ENCODE measurements at places on chromosomes 1 and 21.

GRCh38 chr1:228176461-228177182 lies 11.0 kb downstream of the IBA57 start:
- no peak for DNase-seq

DNA sequence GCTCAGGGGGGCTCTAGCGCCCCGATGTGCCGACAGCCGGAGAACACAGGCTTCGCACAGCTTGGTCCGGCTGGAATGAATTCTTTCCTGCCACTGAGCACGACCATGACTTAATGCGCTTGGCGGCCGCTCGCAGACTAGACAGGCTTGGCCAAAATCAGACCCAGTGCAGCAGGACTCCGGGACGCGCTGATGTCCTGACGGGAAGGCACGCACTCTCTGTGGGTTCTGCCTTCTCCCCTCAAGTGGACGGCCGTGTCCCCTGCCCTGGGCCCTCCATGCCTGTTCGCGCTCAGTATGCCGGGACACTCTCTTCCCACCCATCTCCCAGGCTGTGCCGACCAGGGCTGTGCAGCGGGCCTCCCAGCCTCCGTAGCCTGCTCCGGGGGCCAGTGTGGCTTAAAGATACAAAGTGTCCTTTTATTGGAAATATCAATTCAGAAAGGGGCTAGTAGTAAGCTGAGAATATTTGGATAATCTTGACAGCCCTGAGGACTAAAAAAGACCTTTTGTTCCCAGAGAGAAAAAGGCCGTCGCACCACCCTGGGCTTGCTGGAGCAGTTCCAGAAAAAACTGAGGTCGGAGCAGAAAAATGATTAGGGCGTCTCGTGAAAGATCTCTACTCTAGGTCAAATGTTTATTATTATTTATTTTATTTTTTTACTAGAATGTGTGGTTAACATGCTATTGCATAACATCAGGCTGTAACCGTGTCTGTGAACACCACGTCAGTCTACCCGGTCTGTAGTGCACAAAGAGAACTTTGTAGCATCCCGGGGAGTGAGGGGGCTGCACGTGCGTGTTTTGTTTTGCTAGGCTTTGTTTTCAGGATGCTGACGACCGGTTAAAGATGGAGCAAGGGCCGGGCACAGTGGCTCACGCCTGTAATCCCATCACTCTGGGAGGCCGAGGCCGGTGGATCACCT lies 88.1 kb upstream of the ARHGEF16 start:
- no peak for DNase-seq

GRCh38 chr1:17606826-17607440 lies 67.4 kb downstream of the ARHGEF10L start:
- DNase-seq = peak; percentile 75

GRCh38 chr1:2126331-2127186 lies 68.0 kb downstream of the FAAP20 start:
- DNase-seq = no peak

- no peak for DNase-seq
Observed at GRCh38 chr1:198967566-198967965, 328.7 kb downstream of the PTPRC start.

GRCh38 chr1:203655671-203656070 lies 29.0 kb downstream of the ATP2B4 start:
- DNase-seq = no peak

DNA sequence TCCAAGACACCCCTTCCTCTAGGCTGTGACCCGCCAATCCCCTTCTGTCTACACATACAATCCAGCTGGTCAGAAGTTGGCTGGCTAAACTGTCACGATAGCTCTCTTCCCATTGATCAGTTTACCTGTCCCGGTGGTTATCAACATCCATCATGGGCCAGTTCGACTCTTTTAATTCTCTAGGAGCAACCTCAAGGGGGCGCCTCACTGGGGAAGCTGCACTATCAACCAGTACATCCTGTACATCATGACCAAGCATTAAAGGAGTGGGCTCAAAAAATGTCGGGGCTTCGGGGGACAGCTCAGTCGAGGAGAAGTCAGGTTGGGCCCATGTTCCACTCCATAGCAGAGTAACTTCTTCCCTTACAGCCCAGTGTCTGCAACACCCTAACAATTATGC lies 53.2 kb upstream of the B3GALNT2 start:
- DNase-seq = no peak

- DNase-seq = no peak
Observed at GRCh38 chr1:81407000-81407821, 393.5 kb upstream of the ADGRL2 start.

- no peak for DNase-seq
Observed at GRCh38 chr1:116513956-116514355, 56.9 kb downstream of the CD58 start.

- no peak for DNase-seq
Observed at GRCh38 chr1:243963571-243963970, 87.5 kb upstream of the ZBTB18 start.

GRCh38 chr1:222004034-222004433 lies 262.1 kb upstream of the DUSP10 start:
- no peak for DNase-seq

GRCh38 chr1:25033828-25034705 lies 104.0 kb upstream of the RUNX3 start:
- DNase-seq = peak; percentile 41

- DNase-seq = no peak
Observed at GRCh38 chr21:21385404-21385803, 387.2 kb downstream of the NCAM2 start.

GRCh38 chr1:245582026-245582425 lies 427.2 kb downstream of the KIF26B start:
- no peak for DNase-seq

DNA sequence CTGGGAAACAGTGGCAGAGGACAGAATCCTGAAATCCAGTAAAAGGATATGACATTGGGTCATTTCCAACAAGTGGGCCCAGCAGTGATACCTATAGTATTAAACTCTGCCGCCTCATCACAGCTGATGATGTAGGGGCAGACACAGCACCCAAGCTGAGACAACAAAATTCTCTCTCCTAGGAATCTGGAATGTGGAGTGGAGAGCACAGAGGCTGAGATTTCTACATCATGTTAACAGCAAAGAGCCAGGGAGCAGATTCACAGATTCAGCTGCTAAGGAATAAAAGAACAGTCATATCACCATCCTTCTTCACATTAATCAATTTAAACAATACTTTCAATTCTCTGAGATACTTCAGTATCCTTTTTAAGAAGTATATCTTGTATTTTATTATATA lies 61.9 kb downstream of the CRP start:
- no peak for DNase-seq

DNA sequence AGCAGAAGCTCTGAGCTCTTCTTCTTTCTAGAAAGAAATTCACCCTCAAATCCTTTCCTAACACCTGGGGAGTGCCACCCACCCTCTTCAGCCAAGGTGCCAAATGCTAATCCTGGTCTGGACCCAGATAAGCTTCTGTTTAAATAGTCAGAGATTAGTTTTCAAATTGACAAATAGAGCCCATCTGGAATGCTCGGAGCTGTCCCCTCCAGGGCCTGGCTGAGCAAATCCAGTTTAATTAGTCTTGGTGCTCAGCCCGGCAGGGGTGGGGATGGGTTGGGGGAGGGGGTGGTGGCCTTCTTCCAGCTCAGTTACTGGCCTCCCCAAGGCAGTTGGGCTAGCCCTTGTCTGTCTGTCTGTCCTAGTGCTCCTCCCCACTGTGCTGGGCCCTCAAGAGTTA lies 269.5 kb downstream of the GRIK3 start:
- no peak for DNase-seq

DNA sequence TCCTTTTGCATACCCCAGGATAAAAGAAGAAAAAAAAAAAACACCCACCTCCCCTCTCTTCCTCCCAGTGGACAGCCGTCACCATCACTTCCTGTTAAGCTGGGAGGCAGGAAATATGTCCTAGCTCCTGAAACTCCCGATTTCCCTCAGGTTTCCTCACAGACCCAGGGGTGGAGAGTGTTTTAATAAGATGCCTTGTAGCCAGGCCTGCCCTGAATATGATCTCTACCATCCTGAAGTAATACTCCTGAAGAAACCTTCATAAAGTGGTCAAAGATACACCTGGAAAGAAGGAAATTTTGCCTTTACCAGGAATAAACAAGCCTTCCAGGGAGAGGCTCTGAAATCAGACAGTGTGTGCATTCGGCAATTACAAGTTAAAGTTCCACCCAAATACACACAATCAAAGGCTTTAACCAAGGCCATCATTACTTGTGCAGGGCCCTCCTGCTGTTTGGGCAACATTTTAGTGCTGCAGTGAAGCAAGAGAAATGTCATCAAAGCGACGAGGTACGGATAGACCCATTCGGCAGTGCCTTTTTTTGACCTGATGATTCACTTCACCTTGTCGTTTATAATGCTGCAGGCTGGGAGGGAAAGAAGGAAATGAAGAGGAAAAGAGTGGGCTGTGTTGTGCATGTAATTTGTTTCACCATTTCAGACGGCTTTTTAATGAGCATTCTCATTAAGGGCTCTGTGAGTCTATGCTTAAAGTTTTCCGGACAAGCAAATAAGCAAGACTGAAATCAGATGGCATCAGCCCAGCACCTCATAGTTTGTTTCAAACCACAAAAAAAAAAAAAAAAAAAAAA lies 41.0 kb upstream of the RASAL2 start:
- DNase-seq = no peak

- DNase-seq = no peak
Observed at GRCh38 chr1:25917996-25918395, 11.8 kb upstream of the STMN1 start.

GRCh38 chr1:247079141-247079874 lies 697 bp upstream of the ZNF670 start:
- DNase-seq = peak; percentile 25

DNA sequence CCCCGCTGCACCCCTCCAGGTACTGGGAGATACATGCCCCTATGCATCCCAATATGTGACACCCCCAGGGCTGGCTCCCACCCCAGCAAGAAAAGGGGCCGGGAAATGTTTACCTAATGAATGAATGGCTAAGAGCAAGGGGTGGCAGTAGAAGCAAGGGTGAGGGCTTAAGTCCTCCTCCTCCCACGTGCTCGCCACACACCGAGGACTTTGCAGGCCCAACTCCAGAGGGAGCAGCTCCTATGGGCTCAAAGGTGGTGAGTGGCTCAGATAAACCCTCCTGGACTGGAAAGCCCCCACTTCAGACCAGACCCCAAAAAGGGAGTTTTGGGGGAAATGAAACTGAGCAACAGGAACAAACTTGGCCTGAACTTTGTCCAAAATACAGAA lies 11.4 kb downstream of the SLC45A3 start:
- peak; percentile 82 for DNase-seq

- DNase-seq = no peak
Observed at GRCh38 chr1:84141182-84142003, 2.7 kb upstream of the PRKACB start.

DNA sequence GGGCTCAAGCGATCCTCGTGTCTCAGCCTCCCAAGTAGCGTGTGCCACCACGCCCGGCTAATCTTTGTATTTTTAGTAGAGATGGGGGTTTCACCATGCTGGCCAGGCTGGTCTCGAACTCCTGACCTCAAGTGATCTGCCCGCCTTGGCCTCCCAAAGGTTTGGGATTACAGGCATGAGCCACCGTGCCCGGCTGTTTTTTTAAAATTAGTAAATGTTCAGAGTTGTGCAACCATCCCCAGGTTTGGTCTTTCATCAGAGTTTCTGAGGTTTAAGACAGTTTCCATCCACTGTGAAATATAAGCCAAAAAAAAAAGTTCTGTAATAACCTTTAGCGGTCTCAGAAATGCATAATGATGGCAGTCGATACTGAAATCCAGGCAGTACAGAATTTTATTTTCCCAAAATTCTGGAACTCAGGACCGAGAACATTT lies 550 bp upstream of the SYT11 start:
- no peak for DNase-seq

DNA sequence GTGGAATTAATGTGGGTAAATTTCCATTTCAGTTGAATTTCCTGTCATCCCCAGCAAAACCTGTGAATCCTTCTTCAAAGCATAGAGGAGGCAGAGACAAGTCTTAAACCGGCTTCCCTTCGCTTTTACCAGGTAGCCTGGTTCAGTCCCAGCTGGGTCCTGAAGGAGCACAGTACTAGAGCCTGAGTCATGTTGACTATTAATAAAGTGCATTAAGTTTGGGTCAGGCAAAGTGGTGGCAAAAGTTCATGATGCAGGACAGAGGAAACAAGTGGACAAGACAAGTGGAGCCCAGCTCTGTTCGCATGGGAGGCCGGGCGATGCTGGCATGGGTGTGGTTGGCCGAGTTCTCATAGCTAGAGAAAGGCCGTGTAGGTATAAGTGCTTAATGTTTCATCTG lies 150.4 kb downstream of the DYRK1A start:
- no peak for DNase-seq

GRCh38 chr1:182995894-182996293 lies 27.3 kb upstream of the LAMC1 start:
- DNase-seq = no peak

GRCh38 chr1:9442278-9442846 lies 96.9 kb upstream of the SLC25A33 start:
- no peak for DNase-seq

DNA sequence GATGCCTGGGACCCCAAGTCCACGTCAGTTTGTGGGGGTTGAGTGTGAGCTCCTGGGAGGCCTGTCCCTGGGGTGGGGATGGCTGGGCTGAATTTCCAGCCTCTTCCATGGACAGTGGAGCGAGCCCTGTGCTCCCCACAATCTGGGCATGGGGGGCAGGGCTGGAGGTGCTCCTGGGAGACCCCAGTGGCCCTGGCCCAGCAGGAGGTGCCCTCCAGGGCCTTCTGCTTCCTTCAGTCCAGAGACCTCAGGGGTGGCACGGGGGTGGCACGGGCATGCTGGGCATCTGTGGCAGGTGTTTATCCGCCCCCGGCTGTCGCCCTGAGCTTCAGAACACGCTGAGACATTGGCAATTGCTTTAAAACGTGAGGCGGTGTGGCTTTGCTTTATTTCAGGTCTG lies 40.9 kb downstream of the MORN1 start:
- no peak for DNase-seq

DNA sequence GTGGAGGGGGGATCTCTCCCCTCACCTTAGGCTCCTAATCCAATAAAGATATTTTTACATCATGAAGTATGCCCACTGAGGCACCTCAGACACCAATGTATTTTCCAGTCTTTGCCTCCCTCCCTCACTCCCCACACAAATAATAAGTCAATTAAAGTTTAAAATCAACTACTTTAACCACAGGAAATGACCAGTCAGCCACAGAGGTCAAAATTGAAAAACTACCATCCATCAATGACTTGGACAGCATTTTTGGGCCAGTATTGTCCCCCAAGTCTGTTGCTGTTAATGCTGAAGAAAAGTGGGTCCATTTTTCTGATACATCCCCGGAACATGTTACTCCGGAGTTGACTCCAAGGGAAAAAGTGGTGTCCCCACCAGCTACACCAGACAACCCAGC lies 70.6 kb upstream of the DYNLT5 start:
- DNase-seq = no peak

GRCh38 chr1:77202751-77203150 lies 16.5 kb downstream of the PIGK start:
- DNase-seq = no peak

- no peak for DNase-seq
Observed at GRCh38 chr1:18282851-18283600, 175.4 kb downstream of the IGSF21 start.

DNA sequence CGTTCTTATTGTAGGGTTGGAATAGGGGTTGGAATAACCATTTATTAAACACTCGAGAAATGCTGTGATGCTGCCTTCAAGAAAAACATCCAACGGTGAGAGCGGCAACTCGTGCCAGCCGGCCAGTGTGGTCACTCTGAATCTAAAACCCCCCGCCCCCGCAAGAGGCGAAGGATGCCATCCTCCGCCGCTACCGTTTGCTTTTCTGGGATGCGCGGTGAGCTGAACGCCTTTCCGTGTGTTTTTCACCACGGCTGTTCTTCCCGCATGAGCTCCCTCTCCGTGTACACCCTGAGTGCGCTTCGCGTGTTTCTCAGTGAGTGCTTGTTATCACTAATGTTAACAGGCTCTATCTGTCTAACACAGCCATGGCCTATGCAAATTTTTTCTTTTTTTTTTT lies 42.0 kb upstream of the RIPK4 start:
- no peak for DNase-seq
